Body of pancreas (tissue), 4 donors: ENCODE measurements at places on chromosomes 6 and 20. TPM values are rescaled to one million over a fixed set of nuclear protein-coding genes. Genes with fewer than 3 reads are reported as not detected.

DNA sequence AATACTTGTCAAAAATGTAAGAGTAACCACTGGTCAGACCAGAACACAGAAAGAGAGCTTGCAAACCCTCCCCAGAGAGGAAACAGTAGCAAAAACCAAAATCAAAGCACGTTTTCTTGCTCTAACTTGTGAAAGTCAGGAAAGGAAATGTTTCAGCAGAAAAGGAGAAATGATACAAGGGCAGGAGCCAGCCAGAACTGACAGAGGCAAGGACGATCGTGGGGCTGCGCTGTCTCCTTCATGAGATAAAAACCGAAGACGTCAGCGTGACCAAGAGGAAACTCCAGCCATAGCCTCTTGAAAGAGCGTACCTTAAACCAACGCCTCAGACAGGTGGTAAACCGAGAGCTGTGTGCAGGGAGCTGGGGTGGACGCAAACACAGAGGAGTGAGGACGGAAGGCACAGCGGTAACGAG is 27.5 kb downstream of the LAMA5 start:
- no peak overlapping the region for H3K4me3 ChIP-seq
- H3K36me3 ChIP-seq: peaks cover 11% of the 10 kb centered on the region
- no peaks in the 10 kb centered on the region for H3K27me3 ChIP-seq
- H3K27ac ChIP-seq: no peak overlapping the region

DNA sequence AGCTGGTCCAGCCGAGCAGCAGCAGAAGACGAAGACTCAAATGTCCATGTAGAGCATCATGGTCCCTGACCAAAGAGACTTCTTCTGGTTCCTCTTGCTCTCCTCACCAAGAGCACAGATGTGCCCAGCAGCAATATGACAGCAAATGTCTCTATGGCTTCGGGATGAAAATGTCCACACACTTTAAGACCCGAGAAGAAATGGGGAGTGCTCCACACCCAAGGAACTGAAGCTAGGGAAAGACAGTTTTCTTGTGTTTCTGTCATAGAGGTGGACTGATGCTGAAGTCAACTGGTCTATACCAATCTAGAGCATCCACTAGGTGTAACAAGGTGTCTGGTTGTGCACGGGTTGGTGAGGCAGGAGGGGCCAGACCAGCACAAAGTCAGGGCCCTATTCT is 4.5 kb upstream of the CPNE1 start:
- H3K4me3 ChIP-seq: no peak overlapping the region
- no peaks in the 10 kb centered on the region for H3K27me3 ChIP-seq
- DNase-seq: no peak
- H3K36me3 ChIP-seq: peaks cover 13% of the 10 kb centered on the region

DNA sequence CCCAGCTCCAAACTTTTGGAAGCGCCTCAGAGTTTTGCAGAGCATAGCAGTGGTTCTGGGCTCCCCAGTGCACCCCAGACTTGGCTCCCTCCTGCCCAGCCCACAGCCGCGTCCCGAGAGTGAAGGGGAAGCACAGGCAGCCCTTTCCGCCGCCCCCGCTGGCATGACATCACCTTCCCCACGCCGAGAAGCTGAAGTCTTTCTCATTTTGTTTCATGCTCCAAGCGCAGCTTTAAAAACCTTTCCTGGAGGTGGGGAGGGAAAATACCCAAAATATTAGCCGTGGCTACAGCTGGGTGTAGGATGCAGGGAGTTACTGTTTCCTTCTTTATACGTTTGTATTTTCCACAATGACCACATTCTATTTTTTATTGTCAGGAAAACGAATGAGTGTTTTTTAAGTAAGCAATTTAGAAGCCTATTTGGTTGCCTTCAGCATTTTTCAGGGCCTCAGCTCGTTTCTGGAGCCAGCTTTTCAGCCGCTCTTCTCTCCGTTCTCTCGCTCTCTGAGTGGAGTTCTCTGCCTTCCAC is 72.9 kb downstream of the SNX5 start:
- no peaks in the 10 kb centered on the region for H3K27me3 ChIP-seq
- H3K27ac ChIP-seq: peak overlapping the region; percentile 35
- no peak for DNase-seq
- no peak overlapping the region for H3K4me3 ChIP-seq

- no peak overlapping the region for H3K4me3 ChIP-seq
- H3K4me1 ChIP-seq: peaks cover 33% of the 10 kb centered on the region
- H3K27me3 ChIP-seq: no peaks in the 10 kb centered on the region
- no peaks in the 10 kb centered on the region for H3K36me3 ChIP-seq
- peak; percentile 73 for DNase-seq
Measured at GRCh38 chr6:147506704-147507114, 1.8 kb upstream of the SAMD5 start.

- H3K36me3 ChIP-seq: no peaks in the 10 kb centered on the region
- no peak overlapping the region for H3K27ac ChIP-seq
- no peaks in the 10 kb centered on the region for H3K4me1 ChIP-seq
Measured at GRCh38 chr6:166836785-166837718, 119.3 kb downstream of the RNASET2 start.

- no peaks in the 10 kb centered on the region for H3K27me3 ChIP-seq
- peak overlapping the region; percentile 28 for H3K4me3 ChIP-seq
- peak overlapping the region; percentile 96 for H3K27ac ChIP-seq
- DNase-seq: peak; percentile 62
- peaks cover 53% of the 10 kb centered on the region for H3K4me1 ChIP-seq
Measured at GRCh38 chr6:167827583-167828324, 1.0 kb downstream of the AFDN start.

DNA sequence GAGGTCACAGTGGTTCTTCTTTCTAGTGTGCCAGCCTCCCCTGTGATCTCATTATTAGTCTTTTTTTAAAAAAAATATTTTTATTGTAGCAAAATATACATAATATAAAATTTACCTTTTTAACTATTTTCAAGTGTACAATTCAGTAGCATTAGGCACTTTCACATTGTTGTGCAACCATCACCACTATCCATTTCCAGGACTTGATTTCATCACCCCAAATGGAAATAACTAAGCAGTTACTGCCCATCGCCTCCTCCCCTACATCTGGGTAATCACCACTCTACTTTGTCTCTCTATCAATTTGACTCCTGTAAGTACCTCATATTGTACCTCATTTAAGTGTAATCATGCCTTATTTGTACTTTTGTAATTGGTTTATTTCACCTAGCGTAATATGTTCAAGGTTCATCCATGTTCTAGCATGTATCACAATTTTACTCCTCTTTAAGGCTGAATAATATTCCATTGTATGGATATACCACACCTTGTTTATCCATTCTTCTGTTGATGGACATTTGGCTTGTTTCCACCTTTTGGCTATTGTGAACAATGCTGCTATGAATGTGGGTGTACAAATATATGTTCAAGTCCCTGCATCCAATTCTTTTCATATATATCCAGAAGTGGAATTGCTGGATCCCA is 68.6 kb upstream of the FYN start:
- no peaks in the 10 kb centered on the region for H3K27me3 ChIP-seq
- no peaks in the 10 kb centered on the region for H3K4me1 ChIP-seq
- no peaks in the 10 kb centered on the region for H3K36me3 ChIP-seq
- no peak for DNase-seq

DNA sequence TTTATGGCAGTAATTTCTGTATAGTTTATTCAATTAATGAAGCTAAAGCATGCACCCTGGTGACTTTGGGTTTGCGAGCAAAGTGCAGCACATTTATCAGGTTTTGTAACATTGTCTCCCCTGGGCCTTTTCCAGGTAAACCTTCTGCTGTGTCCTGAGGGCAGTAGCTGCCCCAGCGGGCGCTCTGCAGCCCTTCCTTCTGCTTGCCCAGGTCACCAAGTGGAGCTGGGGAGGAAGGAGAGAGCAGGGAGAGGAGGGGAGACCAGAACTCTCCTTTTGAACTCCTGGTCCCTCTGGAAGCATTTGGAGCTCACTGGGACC is 145.6 kb downstream of the DLL1 start:
- no peaks in the 10 kb centered on the region for H3K27me3 ChIP-seq
- H3K27ac ChIP-seq: no peak overlapping the region
- H3K4me3 ChIP-seq: no peak overlapping the region
- H3K4me1 ChIP-seq: no peaks in the 10 kb centered on the region
- DNase-seq: no peak

DNA sequence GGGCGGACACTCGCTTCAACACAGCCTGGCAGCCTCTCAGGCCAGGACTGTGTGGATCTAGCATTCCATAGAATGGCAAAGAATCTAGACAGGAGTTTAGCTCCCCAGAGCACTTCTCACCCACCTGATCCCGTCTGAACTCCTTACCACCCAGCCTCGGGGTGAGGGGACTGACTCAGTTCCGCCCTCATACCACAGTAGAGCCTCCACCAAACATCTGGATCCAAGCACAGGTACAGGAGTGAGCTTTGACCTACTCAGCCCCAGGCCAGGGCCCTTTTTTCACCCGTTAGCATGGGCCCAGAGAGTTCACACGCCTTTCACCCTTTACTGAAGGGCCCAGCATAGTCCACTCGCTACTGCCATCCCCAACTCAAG is 715 bp downstream of the PSMF1 start:
- H3K27me3 ChIP-seq: no peaks in the 10 kb centered on the region
- peak overlapping the region; percentile 58 for H3K27ac ChIP-seq
- DNase-seq: no peak

DNA sequence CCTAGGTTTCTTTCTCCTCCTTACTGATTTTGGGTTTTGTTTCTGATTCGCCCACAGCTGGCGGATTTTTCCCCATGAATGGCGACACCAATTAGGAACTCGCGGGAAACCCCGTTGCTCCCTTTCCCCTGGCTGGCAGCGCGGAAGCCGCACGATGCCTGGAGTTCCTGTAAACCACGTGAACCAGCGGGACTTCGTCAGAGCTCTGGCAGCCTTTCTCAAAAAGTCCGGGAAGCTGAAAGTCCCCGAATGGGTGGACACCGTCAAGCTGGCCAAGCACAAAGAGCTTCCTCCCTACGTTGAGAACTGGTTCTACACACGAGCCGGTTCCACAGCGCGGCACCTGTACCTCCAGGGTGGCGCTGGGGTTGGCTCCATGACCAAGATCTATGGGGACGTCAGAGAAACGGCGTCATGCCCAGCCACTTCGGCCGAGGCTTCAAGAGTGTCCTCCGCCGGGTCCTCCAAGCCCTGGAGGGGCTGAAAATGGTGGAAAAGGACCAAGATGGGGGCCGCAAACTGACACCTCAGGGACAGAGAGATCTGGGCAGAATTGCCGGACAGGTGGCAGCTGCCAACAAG is 3.2 kb upstream of the SEC23B start:
- H3K4me1 ChIP-seq: peaks cover 15% of the 10 kb centered on the region
- H3K36me3 ChIP-seq: no peaks in the 10 kb centered on the region
- no peak overlapping the region for H3K4me3 ChIP-seq
- DNase-seq: peak; percentile 25

DNA sequence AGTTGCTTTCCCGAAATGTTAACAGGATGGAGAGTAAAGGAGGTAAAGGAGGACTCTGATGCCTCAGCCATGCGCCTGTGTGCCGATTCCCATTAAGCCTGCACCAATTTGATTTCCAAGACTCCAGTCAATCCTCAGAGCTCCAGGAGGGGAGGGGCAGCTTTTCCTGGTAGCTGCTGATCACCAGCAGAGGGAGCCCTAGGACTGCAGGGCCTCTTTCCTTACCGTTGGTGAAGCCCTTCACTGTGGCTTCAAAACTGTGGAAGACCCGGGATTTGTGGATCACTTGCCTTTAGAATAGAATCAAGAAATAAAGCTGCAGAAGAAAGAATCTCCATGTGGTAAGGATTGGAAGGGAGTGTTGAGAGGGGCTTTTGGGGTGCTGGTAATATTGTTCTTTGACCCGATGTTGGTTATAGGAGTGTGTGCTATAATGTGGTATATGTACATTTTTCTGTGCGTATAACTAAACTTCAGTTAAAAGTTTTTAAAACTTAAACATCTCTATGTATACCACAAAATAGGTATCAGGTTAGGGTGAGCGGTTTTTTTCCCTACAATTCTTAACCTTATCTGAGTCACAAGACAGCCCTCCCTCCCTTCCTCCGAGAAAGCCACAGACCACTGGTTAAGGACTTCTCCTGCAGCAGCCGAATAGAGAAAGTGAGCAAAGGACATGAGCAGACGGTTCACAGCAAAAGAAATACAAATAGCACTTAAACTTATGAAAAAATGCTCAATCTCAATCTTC is 6.9 kb upstream of the OSER1 start:
- peaks cover 29% of the 10 kb centered on the region for H3K4me1 ChIP-seq
- peak; percentile 82 for DNase-seq
- no peak overlapping the region for H3K4me3 ChIP-seq
- H3K27me3 ChIP-seq: no peaks in the 10 kb centered on the region

DNA sequence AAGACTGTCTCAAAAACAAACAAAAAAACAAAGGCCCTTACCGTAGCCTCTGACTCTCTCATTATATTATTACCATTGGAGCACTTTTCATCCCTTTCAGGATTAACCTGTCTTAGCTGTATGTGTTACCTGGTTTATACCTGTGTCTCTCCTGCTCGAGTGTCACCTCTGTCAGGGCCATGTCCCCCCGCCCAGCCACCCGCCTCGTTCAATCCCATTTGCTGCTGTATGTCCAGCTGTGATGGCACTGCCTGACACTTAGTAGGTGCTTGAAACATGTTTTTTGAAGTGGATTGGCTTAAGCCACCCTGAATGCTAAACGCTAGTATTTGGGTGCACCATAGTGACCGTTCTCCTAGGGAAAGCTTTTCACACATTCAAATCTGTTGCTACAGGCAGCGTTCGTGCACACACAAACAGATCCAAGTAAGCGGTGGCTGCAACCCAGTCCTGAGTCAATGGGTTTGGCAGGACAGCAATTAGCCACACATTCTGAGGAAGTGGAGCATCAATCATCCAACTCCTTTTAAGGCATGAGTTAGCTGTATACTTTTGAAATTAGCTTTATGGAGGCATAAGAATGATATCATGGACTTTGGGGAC is 98.9 kb upstream of the ZNF217 start:
- H3K27ac ChIP-seq: no peak overlapping the region
- H3K27me3 ChIP-seq: no peaks in the 10 kb centered on the region

- no peak overlapping the region for H3K4me3 ChIP-seq
- H3K4me1 ChIP-seq: no peaks in the 10 kb centered on the region
- no peak for DNase-seq
- H3K36me3 ChIP-seq: peaks cover 29% of the 10 kb centered on the region
- no peak overlapping the region for H3K27ac ChIP-seq
Measured at GRCh38 chr20:39021748-39022147, 59.6 kb downstream of the DHX35 start.

- no peak overlapping the region for H3K4me3 ChIP-seq
- DNase-seq: no peak
- no peak overlapping the region for H3K27ac ChIP-seq
- H3K4me1 ChIP-seq: no peaks in the 10 kb centered on the region
- H3K36me3 ChIP-seq: no peaks in the 10 kb centered on the region
Measured at GRCh38 chr6:166419717-166420116, 37.0 kb upstream of the MPC1 start.

Gene C6orf118
- total RNA-seq: 0.52 TPM

Gene AKAP12
- total RNA-seq: 49.1 TPM

Gene JAG1
- 55.7 TPM for total RNA-seq

Gene CDH22
- 2.1 TPM for total RNA-seq
